ENCODE measurements at places on chromosomes 3 and 15.

GRCh38 chr3:58384381-58385090 is 49.1 kb downstream of the PDHB start:
- no peak for DNase-seq

DNA sequence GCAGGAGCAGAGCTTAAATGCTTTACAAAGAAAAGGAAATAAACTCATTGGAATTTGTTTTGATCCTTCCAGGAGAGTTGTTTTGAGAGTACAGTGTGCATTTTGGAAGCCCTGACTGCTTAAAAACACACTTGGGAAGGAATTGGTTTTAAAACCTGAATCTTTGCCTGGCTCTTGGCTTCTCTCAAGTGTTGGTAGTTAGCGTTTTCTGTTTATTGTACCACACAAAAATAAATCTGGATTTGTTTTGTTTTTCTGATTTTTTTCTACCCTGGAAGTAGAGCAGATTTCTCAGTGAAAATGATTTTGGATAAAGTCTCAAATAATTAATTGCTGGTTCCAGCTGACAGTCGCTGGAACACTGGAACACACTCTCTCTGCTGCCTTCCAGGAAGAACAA is 90.6 kb downstream of the CHST2 start:
- no peak for DNase-seq

DNA sequence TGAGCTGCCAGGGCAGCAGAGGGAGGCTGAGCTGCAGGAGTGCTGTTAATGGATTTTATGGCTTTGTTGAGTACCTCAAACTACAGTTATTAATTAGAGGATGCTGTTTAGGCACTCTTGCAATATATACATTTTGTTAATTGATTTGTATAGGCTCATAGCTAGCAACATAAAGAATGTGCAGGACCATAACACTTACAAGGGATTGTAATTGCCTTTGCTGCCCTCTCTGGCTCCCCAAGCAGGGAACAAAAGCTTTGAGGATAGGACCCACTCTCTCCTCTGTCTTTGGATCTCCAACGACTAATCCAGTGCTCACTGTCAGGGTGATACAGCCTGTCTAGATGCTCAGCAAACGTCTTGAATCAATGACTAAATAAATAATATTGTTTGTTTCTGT is 1.2 kb upstream of the CLSTN2 start:
- no peak for DNase-seq

DNA sequence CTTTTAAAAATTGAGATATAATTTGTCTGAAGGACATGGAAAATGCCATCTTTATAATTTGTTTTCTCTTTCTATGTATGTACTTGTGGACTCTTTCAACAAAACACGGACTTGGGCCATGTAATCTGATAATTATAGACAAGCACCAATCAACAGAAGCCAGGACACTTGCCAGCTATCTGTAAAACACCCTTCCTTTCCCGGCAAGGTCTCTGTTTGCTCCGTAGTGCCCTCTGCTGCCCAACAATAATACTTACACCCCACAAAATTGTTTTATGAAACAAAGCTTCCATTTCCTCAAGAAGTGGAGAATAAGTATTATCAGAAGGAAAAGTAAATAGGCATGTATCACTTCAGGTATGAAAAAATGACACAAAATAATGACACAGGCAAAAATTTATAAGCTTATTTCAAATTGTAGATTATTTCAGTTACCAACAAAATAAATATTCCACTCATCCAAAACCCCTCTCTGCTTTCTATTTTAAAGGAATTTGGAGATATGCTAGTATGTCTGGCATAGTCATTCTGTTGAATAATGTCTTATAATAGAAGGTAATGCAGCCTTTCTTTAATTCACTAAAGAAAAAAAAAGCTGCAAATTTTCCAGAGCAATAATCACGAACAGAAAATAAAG is 32.8 kb downstream of the MYH15 start:
- DNase-seq: no peak

DNA sequence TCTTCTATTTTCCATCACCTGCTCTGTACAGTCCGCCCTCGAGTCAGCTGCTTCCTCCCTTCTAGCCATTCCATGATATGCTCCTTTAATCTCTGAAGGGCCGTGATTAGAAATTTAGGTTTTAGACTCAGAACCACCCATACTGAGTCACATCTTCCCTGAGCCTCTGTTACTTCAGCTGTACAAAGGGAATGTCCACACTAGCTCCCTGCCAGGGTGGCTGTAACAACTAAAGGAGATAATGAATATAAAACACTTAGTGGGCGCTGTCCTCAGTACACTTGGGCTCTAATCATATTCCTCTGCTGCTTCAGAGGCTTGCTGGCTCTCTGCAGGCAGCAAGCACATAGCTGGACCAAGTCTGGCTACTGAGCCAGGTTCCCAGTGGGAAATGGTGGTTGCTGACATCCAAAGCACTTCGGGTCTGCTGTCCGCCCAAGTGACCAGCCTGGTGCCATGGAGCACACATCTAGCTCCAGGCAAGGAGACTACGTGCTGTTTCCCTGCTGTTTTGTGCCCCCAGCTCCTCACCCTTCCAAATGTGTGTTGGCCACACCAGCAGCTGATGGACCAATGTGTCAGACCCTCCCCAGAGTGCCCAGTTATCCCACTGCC is 901 bp upstream of the CHST14 start:
- DNase-seq: no peak

- DNase-seq: no peak
Observed at GRCh38 chr3:10717756-10718155, 98.3 kb upstream of the SLC6A11 start.

GRCh38 chr3:140580746-140581145 is 97.1 kb upstream of the TRIM42 start:
- no peak for DNase-seq

GRCh38 chr3:161766331-161766730 is 269.7 kb downstream of the OTOL1 start:
- no peak for DNase-seq

Data from left ventricle myocardium inferior (tissue), 1 donor.